ENCODE measurements at places on chromosomes 12 and 14.
A peak's percentile ranks its signal among the peaks of the same experiment; 100 is the strongest.

DNA sequence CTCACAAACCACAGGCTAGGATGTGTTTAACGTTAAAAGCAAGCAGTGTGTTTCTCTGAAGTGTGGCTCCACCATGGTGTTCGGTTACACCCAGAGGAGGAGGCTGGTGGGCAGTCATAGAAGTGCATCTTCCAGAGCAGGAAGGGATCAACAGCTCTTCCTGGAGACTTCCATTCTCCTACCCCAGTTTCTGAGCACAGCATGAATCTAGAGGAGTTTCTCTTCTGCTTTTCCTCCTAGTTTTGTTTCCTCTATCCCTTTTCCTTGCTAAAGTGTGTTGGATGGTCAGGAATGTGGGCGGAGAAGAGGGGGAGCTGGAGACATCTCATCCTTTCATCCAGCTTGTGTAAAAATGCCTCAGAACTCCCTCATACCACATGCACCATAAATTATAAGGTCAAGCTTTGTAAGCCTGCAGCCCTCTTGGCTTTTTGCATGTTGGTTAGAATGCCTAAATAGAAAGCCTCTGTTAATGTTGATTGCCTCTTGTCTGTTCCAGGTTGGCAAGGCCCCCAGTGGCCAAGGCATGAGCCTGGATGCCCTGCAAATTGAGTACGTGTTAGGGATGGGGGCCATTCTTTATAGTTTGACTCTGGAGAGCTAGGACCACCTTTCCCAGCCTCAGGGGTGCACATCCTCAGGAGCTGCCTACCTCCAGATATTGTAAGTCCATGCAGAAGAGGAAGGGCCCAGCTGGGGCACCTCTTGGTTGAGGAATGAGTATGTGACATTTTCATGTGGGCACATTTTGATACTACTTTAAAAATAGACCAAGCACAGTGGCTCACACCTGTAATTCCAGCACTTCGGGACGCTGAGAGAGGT, 4.0 kb upstream of the CKAP4 start:
- peaks cover 27% of the 10 kb centered on the region for H3K4me1 ChIP-seq
- H3K4me3 ChIP-seq = no peak overlapping the region
- no peak overlapping the region for H3K27ac ChIP-seq
- no peaks in the 10 kb centered on the region for H3K36me3 ChIP-seq

DNA sequence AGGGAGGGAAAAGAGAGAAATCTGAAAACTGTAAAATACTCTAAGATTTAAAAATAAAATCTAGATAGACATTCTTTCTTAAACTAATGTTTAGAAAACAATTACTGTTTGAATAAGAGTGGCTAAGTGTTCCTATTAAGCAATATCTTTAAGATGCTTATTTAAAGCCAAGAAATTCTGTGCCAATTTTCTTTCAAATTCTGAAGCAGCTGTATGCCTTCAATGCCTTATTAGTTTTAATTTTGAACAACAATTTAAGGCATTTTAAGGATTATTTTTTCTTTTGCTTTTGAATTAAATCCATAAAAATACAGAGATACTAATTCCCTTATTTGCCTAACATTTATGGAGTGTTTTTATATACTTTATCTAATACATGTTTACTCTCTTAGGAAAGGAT, 50.3 kb upstream of the KITLG start:
- DNase-seq = no peak
- H3K36me3 ChIP-seq = no peaks in the 10 kb centered on the region
- H3K4me1 ChIP-seq = no peaks in the 10 kb centered on the region
- H3K4me3 ChIP-seq = no peak overlapping the region
- H3K27me3 ChIP-seq = no peaks in the 10 kb centered on the region
- no peak overlapping the region for H3K27ac ChIP-seq

DNA sequence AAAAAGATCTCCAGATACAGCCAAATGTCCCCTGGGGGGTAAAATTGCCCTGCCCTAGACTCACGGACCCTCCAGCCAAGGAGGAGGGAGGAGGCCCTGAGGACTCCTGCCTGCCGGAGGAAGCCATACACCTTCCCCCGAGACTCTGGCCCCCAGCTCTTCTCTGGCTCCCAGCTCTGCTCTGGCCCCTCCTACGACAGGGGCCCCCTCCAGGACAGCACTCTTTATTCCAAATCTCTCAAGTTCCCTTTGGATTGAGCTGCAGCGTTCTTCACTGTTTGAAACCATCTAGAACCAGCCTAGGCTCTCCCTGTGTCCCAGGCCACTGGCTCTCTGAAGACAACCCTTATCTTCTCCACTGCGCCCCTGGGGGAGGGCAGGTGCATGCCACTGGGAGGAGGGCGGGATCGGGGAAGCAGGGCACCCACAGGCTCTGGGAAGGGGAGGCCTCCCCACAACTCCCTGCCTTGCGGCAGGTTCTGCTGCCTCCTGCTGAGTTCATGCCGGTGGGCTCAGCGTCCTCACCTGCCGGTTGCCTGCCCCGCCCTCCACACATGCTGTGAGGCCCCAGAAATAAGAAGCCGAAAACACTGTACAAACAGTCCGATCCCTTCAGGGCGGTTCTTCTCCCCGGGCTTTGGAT, 112.7 kb downstream of the DICER1 start:
- no peaks in the 10 kb centered on the region for H3K4me1 ChIP-seq
- H3K27me3 ChIP-seq = no peaks in the 10 kb centered on the region
- H3K36me3 ChIP-seq = no peaks in the 10 kb centered on the region
- no peak overlapping the region for H3K27ac ChIP-seq
- no peak for DNase-seq

- H3K27ac ChIP-seq = no peak overlapping the region
- H3K36me3 ChIP-seq = peaks cover 23% of the 10 kb centered on the region
- H3K4me1 ChIP-seq = no peaks in the 10 kb centered on the region
- no peak overlapping the region for H3K4me3 ChIP-seq
- no peak for DNase-seq
Observed at GRCh38 chr14:99509871-99510555, 28.8 kb downstream of the CCNK start.

DNA sequence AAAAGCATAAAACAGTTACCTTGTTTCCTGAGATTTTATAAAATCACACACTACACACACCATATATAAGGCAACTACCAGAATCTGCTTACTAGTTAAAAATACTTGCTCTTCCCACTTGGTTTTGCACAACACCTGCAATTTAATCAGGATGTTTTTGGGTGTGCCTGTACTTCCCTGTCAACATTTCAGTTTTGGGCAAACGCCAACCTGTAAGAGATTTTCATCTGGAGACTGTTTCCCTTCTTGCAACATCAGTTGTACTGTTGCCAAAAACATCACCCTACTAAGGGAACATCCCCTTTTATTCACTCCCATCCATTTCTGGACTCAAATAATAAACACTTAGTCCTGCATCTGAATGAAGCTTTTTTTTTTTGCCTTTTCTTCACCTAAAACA, 172.3 kb downstream of the DUSP6 start:
- DNase-seq = no peak
- no peaks in the 10 kb centered on the region for H3K36me3 ChIP-seq
- H3K27ac ChIP-seq = peak overlapping the region; percentile 47
- no peak overlapping the region for H3K4me3 ChIP-seq

DNA sequence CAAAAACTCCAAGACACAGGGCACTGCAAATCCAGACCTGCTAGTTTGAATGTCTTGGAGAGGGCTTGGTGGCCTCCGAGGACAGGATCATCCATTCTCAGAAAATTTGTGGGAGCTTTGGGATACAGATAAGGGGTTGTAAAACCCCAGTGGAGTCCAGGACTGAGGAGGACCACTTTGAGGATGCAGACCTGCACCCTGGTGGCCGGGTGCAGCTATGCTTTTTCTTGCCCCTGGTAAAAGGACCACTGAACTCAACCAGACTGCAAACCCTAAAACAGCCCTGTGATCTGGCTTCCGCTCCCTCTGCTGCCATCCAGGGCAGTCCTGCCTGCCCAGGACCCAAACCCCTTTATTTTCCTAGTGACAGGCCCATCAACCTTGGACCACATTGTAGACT, 169.5 kb upstream of the DAAM1 start:
- H3K4me3 ChIP-seq = no peak overlapping the region
- H3K36me3 ChIP-seq = no peaks in the 10 kb centered on the region
- DNase-seq = no peak

GRCh38 chr12:3751151-3752095, 1.5 kb downstream of the CRACR2A start:
- no peak overlapping the region for H3K27ac ChIP-seq
- no peaks in the 10 kb centered on the region for H3K36me3 ChIP-seq

DNA sequence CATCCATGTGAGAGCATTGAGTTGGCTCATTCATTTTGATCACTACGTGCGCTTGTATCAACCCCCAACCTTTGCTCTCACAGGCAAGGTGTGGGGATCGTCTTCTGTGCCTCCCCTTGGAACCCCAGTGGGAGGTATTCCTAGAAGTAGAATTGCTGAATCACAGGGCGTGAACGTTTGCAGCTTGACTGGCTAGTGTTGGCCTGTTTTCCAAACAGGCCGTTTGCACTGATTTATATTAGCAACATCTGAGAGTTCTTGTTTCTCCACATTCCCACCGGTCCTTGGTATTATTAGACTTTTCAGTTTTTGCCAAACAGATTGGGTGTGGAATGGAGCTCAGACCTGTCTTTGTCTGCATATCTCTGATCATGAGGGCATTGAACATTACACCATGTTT, 288.6 kb upstream of the PWP1 start:
- no peaks in the 10 kb centered on the region for H3K36me3 ChIP-seq
- H3K27ac ChIP-seq = peak overlapping the region; percentile 87
- H3K4me3 ChIP-seq = no peak overlapping the region
- H3K27me3 ChIP-seq = no peaks in the 10 kb centered on the region

- no peak for DNase-seq
- no peak overlapping the region for H3K4me3 ChIP-seq
- no peaks in the 10 kb centered on the region for H3K27me3 ChIP-seq
- no peaks in the 10 kb centered on the region for H3K36me3 ChIP-seq
Observed at GRCh38 chr12:25829192-25829591, 129.3 kb upstream of the RASSF8 start.

GRCh38 chr14:102644523-102644922, 52.1 kb downstream of the RCOR1 start:
- DNase-seq = no peak
- no peaks in the 10 kb centered on the region for H3K36me3 ChIP-seq
- H3K27ac ChIP-seq = no peak overlapping the region
- no peaks in the 10 kb centered on the region for H3K27me3 ChIP-seq
- no peak overlapping the region for H3K4me3 ChIP-seq

- no peak for DNase-seq
- H3K4me3 ChIP-seq = peak overlapping the region; percentile 52
- H3K27me3 ChIP-seq = peaks cover 17% of the 10 kb centered on the region
- peaks cover 17% of the 10 kb centered on the region for H3K4me1 ChIP-seq
- H3K36me3 ChIP-seq = no peaks in the 10 kb centered on the region
Observed at GRCh38 chr14:76376878-76377734, 1.2 kb downstream of the ESRRB start.

DNA sequence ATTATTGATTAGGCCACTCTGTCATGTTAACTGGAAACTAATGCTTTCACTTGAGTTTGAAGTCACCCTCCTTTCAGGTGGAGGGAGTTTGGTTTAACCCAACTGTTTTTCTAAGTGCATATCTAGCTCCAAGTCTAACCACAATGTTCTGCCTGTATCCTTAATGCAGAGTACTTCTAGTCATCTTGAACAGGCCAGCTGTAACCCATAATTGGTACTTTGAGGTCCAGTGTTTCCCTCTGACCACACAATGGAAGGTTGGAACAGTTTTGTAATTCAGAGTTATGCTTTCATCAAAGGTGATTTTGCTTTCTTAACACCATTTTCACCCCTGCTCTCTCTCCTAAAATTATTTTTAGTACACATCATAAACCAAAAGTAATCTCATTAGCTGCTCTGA, 237.2 kb upstream of the DCN start:
- no peaks in the 10 kb centered on the region for H3K4me1 ChIP-seq
- no peak overlapping the region for H3K4me3 ChIP-seq
- no peak for DNase-seq

GRCh38 chr14:20811986-20812975, 9.6 kb upstream of the RNASE1 start:
- DNase-seq = no peak
- H3K4me3 ChIP-seq = no peak overlapping the region
- no peaks in the 10 kb centered on the region for H3K27me3 ChIP-seq

DNA sequence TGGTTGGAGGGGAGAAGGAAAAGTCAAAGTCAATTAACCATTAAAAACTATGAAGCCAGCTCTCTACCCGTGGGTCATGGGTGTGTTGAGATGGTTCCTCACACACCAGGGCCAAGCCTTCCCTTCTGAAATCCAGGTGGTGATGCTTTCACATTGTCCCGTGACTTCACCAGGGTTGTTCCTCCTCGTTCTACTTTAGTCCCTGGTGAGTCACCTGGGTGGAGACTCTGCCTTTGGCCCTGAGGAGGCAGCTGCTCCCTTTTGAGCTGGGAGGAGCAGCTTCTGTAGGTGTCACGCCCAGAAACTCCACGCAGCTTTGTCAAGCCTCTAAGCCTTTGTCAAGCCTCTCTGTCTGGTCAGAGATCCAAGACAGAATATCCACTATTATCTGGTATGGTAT, 348.3 kb downstream of the BMP4 start:
- peak overlapping the region; percentile 73 for H3K27ac ChIP-seq
- no peaks in the 10 kb centered on the region for H3K4me1 ChIP-seq
- no peak overlapping the region for H3K4me3 ChIP-seq
- no peaks in the 10 kb centered on the region for H3K36me3 ChIP-seq

GRCh38 chr12:51534216-51535074, 56.6 kb upstream of the SCN8A start:
- peaks cover 74% of the 10 kb centered on the region for H3K27me3 ChIP-seq
- no peak for DNase-seq
- H3K4me3 ChIP-seq = no peak overlapping the region
- H3K27ac ChIP-seq = no peak overlapping the region
- H3K4me1 ChIP-seq = no peaks in the 10 kb centered on the region

All from esophagus squamous epithelium (tissue), 5 donors.